8988T (cell line): ENCODE measurements at places on chromosomes 13 and 19.

DNA sequence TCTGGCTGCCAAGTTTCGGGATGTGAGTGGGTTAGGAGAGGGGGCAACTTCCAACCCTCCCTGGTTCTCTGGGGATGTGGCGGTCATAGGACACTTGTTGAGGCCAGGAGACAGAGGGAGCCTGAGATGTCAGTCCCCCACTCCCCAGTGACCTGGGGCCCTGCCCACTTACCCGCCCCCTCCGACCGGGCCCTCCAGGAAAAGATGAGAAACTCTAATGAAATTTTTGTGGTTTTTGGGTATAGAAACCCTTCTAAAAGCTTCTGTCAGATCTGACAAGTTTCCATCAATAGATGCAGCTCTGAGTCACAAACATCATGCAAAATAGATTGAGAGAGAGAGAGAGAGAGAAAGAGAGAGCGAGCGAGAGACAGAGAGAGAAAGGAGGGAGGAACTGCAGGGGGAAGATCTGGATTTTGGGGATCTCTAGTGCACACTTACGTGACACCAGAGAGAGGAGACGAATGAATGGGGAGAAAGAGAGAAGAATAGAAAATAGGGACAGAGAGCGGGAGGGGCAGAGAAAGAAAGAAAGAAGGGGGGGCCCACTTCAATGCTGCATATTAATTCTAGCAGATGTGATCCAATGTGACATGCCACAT lies 94.0 kb downstream of the PTPRS start:
- no peak for DNase-seq

DNA sequence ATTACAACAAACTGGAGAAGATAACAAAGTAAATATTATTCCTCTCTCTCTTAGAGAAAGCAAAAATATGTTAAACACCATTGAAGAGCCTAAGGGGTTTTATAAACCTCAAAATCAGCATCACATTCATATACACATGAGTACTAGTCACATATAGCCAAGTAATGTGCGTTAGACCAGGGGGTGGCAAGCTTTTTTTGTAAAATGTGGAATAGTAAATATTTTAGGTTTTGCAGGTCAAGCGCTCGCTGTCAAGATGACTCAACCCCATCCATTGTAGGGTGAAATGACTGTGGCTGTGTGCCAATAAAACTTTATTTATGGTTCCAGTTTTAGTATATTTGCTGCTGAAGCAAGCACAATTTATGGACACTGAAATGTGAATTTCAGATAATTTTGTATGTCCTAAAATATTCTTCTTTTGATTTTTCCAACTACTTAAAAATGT lies 21.7 kb downstream of the RFX2 start:
- DNase-seq = no peak

DNA sequence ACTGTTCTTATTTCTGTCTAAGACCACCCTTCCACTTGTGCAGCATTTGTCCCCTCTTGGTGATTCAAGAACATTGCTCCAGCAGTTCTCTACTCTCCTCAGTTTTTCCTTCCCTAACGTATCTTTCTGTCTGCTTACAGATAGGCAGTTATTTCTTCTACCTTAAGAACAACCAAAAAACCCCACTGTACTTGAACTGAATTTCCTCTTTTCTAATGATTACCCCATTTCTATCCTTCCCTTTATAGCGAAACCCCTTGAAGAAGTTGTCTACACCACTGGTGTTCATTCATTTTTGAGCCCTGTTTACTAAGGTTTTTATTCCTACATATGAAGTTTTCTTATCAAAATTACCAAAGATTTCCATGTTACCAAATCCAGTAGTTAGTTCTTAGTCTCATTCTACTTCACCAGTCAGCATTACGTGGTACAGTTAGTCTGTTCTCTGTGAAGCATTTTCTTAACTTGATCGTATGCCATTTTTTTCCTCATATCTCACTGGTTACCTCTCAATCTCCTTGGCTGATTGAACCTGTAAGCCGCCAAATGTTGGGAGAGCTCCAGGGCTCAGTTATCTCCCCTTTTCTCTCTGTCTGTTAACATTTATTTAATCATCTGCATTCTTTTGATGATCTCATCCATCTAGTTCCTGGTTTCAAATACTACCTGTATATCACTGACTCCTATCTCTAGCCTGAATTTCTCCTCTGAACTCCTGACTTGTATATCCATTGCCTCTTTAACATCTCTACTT lies 9.0 kb downstream of the LSM14A start:
- no peak for DNase-seq

DNA sequence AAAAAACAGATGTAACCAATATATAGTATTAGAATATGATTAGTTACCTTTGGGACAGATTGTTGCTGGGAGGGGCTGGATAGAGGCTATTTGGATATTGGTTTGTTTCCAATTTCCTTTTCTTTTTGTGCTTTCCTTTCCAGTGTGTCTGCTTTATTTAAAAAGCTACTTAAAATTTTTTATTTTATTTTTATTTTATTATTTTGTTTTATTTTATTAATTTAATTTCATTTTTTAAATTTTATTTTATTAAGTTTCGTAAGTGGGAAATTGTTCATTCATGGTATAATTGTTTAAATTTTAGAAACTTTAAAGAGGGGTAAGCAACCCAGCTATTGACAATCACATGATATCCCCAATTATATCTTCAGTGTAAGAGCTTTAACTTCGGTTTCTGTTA lies 2077.0 kb upstream of the PCDH20 start:
- no peak for DNase-seq

- DNase-seq = no peak
Measured at GRCh38 chr13:73107970-73108369, 49.2 kb downstream of the KLF5 start.

GRCh38 chr19:49129238-49129583 lies 9.9 kb downstream of the PPFIA3 start:
- no peak for DNase-seq

DNA sequence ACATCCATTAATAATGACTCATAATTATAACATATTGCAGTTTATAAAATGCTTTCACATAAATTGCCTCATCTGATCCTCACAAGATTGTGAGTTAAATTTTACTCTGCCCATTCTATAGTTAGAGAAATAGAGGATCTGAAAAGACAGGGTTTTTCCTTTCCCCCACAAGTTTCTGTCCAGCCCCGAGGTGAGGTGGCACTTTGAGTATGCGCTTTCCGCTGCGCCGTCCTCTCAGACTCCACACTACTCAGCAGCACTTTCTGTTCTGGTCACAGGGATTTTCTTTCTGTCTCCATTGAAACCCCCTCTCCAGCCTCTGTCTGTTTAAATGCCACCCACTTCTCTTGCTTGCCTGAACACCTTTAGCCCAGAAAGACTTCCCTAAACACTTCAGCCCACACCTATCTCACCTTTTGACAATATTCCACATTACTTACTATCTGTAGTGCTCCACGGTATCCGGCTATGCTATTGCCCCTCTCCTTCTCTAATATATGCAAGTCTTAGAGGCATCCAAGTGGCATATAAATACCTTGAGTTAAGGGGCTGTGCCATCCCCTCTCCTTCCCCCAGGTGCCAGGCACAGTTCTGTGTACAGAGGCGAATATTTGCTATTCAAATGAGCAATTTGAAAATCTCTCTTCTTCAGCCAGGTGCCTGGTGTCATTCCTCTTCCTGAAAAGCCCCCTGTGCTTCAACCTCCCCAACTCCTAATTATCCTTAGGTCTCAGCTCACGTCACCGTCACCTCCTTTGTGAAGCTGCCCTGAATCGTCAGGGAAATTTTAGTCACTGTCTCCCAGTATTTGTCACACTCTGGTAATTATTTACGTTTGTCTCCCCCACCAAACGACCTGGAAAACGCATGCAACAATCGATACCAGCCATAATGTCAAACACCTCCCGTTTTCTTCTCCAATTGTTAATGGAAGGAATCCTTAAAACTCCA lies 268.7 kb downstream of the NHLRC3 start:
- DNase-seq = no peak

DNA sequence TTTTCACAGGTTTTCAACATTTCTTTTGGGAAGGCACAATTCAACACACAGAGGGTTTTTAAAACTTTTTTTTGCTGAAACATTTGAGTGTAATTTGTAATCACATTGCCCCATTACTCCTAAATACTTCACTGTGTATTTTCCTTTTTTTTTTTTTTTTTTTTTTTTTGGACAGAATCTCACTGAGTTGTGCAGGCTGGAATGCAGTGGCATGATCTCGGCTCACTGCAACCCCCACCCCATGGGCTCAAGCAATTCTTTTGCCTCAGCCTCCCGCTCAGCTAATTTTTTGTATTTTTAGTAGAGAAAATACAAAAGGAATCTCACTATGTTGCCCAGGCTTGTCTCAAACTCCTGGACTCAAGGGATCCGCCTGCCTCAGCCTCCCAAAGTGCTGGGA lies 14.8 kb upstream of the DNAJC15 start:
- no peak for DNase-seq
